ENCODE measurements at places on chromosomes 16 and 17.

- no peak for DNase-seq
These were observed 24.8 kb downstream of the KRT23 start for GRCh38 chr17:40912486-40913210.

- DNase-seq: no peak
These were observed 110.3 kb downstream of the C16orf95 start for GRCh38 chr16:87206646-87207451.

GRCh38 chr17:38463451-38463858, 35.2 kb downstream of the ARHGAP23 start:
- DNase-seq: no peak

DNA sequence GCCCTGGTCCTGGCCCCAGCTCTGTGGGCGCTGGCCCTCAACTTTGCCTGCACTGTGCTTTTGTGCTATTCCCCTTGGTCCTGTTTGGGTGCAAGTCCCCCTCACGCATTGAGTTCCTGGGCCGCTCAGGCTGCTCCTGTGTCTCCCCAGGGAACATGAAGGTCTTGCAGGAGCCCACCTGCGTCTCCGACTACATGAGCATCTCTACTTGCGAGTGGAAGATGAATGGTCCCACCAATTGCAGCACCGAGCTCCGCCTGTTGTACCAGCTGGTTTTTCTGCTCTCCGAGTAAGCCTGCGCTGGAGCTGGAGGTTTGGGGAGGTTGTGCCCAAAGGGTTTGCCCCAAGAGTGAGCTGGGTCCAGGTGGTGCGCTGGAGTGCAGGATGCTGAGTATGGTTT, 28.2 kb downstream of the IL4R start:
- no peak for DNase-seq

GRCh38 chr17:353213-353837, 718 bp upstream of the RPH3AL start:
- DNase-seq: no peak

DNA sequence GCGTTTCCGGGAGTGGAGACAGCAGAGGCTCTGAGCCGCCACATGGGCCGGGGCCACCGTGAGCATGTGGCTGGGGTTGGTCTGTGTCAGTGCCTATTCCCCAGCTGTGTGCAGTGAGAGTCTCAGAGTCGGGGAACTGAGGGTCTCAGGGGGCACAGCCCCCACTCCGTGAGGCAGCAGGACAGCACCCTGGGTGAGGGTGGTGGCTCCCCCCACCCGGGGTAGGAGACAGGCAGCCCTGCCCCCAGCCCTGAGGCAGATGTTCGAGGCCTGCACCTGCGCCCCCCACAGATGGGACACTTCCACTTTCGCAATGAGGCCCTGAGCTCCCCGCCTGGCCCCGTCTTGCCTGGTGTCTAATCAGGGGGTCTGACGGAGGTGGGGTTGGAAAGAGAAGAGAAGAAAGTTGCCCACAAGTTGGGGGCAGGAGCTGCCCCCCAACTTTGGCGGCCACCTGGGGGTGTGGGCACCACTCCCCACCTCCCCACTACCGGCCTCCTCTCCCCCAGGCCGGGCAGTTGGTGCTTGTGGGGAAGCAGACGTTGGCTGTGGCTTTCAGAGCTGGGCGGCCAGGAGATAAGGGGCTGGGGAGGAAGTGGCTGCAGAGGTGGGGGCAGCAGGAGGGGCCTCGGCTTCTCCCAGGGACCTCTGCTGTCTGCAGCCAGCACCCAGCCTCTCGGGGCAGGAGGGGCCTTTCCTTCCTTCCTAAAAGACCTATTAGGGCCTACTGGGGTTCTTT, 1.8 kb upstream of the CBFA2T3 start:
- no peak for DNase-seq

DNA sequence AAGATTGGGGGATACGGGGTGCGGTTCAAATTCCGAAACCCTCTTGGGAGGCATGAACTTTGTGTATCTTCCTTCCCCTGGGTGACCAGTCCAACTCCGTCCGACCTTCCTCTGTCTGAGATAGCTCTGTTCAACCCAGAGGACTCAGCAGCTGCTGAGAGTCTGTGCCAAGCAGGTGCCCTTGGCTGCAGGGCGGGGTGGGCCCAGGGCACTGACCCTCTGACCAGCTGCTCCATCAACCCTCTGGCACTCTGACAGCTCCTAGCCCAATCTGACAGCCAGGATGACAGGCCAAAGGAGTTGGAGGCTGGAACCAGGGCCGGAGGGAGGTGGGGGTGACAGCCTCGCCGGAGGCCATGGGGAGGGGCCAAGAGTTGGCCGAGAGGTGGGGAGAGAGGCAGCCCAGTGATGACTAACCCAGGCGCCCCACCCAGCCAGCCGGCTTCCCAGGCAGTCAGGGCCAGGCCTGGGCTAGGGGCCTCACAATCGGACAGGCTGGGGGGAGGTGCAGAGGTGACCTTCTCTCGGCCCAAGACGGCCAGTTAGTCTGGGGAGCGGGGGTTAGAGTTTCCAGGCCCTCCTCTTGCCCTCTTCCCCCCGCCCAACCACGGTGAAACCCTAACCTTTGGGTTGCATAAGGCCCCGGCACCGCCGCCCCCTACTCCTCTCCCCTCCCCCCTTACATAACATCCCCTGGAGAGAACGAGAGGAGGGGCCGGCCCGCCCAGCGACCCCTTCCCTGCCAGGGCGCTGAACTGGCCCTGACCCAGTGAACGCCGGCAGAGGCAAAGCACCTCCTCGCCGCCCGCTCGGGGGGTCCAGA, 5.0 kb upstream of the TLCD2 start:
- no peak for DNase-seq

DNA sequence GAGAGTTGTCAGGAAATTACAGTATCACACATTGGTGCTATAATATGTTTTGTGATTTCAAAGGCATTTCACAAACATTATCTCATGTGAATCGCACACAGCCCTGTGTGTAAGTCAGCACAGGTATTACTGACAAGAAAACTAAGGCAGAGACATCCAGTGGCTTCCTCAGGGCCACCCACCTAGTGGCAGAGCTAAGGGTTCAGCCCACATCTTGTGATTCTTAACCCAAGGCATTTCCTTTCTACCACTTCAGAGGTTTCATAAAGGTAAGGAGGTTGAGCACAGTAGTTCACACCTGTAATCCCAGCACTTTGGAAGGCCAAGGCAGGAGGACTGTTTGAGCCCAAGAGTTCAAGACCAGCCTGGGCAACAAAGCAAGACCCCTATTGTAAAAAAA, 58.2 kb downstream of the STX8 start:
- no peak for DNase-seq

- no peak for DNase-seq
These were observed 10.5 kb downstream of the CBFB start for GRCh38 chr16:67039260-67040020.

GRCh38 chr17:83032781-83033180, 46.6 kb upstream of the METRNL start:
- no peak for DNase-seq

GRCh38 chr17:30363715-30364202, 15.0 kb upstream of the CPD start:
- DNase-seq: peak; percentile 77

DNA sequence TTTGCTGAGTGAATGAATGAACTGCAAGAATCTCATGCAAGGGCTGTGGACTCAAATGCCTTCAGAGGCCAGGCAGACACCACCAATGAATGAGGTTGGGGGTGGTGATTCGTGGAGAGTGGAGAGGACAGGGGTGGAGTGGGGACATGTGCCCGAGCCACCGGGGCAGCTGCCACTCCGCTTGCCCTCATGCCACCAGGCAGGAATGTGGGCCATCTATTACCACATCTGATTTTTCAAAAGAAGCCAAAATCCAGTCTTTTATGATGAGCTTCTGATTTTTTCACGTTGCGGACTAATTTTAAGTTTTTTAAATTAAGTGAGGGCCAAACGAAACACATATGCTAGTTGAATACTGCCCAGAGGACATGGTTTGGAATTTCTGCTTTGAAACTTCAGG, 67.1 kb upstream of the SMURF2 start:
- no peak for DNase-seq

DNA sequence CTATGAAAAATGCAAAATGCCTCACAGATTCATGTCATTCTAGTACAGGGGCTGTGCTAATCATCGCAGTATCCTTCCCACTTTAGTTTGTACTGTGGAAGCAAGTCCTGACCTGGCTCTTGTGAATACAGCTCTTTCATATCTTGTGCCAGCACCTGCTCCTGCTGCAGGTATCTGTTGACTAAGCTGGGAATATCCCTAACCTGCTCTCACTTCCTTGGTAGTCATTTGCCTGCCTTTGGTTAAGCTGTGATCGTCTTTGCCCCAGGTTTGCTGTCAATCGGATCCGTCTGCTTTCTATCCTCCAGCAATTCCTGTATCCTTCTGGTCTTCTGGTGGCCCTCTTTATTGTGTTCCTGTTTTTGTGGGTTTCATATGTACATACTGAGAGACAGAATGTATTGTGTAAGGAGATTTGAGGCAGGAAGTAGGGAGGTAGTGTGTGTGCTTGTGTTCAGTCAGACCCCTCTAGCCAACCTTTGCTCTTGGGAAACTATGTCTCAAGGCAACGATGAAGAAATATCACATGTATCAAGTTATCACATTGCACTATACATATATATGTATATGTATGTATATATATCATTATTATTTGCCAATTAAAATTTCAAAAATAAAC, 7.7 kb upstream of the GINS3 start:
- DNase-seq: no peak

GRCh38 chr16:70494202-70494770, 29.1 kb downstream of the COG4 start:
- no peak for DNase-seq

DNA sequence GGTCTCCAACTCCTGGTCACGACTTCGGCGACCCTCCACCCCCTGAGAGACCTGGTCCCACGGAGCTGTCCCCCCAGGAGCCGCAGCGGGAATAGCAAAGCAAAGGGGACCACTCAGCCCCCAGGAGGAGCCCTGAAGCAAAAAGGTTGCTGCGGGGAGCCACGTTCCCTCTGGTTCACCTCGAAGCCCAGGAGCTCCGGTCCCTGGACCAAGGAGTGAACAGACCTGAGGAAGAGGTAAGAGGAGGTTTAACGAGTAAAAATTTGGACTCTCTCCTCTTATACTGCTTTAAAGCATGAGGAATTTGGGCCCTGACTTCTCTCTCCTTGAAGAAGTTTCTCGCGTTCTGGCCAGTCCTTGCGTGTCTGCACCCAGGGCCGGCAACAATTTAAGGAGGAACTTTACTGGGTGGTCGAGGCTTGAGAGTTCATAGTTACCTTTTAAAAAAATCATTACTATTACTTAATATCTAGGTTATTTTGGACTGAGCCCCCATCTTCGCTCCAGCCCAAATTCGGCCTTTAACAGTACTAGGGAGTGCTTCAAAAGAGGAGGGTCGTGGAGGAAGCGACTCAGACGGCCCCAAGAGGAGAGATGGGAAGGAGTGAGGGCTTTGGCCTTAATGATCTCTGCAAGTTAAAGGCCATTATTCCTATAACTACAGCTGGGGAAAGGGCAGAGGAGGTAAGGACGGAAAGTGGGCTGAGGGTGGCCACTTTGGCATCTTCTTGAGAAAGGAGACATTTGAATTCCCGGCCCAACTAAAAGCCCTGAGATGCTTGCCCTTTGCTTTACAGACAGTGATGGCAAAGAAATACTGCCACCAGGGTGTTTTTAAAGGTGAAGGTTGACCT, 16.9 kb upstream of the HOXB9 start:
- DNase-seq: no peak

DNA sequence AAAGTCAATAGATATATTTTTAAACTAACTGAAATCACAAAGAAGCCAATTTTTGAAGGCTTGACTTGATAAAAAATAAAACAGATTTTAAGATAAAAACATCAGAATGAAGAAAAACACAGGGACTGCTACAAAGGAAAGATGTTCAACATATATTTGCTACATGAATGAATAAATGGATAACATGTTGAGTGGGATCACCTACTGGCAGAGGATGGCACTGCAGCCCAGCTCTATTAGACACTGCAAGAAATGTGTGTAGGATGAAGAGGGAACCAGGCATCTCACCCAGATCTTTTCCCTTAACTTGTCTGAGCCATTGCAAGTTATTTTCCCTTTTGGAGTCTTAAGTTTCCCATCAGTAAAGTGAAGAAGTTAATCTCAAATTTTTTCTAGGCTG, 4.2 kb downstream of the AIPL1 start:
- no peak for DNase-seq

GRCh38 chr17:34071886-34072420, 183.1 kb upstream of the CCL2 start:
- DNase-seq: no peak

DNA sequence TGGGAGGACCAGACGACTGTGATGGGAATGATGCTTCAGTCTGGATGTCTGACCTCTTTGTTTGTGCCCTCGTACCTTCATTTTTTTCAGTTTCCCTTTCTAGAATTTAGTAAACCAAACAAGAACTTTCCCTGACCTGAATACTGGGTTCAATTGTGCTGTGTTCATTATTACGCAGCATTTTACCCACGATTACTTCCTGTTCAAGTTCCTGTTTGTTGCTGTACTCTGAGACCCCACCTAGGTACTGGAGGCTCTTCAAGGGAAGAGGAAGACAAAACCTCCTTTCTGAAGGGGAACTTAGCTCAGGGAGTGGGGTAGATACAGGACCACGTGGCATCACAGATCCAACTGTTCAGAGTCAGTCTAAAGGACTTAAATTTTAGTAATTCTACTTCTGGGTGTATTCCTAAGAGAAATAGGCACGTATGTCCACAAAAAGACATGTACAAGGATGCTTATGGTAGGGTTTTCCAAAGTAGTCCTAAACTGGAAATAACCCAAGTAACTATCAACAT, 9.2 kb upstream of the PRKCB start:
- DNase-seq: no peak

GRCh38 chr17:56313201-56313600, 159.9 kb downstream of the ANKFN1 start:
- DNase-seq: no peak

DNA sequence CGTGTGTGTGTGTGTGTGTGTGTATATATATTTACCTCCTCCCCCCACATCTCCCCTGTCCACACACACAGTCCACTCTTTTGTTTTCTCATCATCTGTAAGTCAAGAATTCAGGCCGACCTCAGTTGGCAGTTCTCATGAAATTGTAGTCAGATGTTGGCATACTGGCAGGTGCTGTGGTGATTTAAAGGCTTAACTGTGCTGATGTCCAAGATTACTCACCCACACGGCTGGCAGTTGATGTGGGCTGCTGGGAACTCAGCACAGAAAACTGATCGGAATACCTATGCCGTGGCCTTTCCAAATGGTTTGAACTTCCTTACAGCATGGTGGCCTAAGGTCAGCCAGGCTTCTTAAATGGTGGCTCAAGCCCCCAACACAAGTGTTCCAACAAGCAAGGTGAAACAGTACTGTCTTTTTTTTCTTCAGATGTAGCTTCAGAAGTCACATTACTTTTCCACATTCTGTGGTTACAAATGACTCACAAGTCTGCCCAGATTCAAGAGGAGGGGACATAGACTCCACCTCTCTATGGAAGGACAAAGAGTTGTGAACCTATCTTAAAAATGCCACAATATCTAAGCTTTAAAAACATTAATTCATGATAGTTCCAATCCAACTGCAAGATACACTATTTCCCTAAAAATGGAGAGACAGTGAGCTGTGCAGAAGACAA, 198.5 kb upstream of the HS3ST4 start:
- no peak for DNase-seq

- peak; percentile 57 for DNase-seq
These were observed 75.3 kb upstream of the AMZ2 start for GRCh38 chr17:68172461-68172954.

- no peak for DNase-seq
These were observed 378.9 kb downstream of the CDH13 start for GRCh38 chr16:83005653-83006160.
